Kidney tubule cell (primary cell): ENCODE measurements at places on chromosomes 1 and 21.

- DNase-seq, result no peak
Measured at GRCh38 chr1:181133441-181133951, 45.0 kb downstream of the IER5 start.

- no peak for DNase-seq
Measured at GRCh38 chr21:39209334-39209688, 26.1 kb upstream of the PSMG1 start.

DNA sequence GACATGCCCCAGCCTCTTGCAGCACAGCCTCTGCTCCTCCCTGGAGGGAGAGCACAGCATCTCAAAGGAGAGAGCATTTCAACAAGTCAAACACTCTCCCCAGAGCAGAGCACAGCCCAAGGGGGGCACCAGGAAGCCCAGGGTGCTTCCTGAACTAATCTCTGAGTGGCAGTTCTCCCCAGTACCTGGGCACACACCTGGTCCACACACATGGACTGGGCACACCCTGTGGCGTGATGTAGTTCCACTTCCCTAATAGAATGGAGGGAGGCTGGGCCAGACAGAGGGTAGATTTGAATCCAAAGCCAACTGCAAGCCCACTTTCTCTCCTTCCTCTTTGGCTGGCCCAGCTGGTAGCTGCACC is 55.5 kb downstream of the CD46 start:
- DNase-seq, result no peak

- DNase-seq, result no peak
Measured at GRCh38 chr21:44344541-44345183, 5.5 kb upstream of the CFAP410 start.

DNA sequence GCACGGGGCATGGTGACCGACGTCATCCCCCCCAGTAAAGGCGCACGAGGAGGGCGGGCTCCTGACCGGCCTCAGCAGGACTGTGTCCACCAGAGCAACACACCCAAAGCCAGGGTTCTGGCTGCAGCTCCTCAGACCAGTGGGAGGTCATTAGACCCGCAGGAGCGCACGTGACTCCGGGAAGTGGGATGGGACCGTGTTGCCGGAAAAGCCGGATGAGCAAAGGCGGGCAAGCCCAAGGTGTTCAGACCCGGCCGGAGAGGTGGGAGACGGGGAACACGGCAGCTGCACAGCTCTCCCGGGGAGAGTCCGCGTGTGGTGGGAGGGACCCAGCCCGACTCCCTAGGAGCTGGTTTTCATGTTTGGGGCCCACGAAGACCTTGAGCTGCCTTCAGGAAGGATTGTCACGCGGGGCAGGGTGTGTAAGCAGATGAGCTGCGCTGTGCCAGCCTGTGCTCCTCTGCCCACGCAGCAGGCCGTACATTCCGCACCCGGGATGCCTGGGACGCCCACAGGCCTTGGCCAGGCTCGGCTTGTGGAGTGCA is 20.6 kb upstream of the TRAPPC10 start:
- no peak for DNase-seq

DNA sequence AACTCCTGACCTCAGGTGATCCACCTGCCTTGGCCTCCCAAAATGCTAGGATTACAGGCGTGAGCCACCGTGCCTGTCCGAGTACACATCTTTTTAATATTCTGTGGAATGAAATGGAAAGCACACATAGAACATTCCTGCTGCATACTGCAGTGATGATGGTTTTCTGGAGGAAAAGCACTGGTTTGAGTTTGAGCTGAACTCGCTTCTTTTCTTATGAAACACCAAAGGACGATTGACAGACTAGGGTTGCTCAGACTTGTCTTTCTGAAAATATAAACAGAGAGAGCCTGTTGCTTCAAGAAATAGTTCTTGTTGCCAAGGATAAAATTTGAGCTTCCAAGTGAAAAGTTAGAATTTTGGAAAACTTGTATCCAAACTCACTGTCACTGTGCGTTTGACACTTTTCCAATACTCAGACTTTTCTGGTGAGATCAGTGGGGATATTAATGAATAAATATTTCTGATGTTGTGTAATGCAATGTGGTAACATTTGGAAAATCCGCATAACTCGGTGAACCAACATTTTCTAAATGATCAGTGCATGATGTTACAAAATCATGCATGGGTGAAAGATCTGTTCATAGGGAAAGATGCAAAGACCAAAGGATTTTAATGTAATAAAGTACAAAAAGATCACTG is 15.0 kb upstream of the ERMAP start:
- no peak for DNase-seq

DNA sequence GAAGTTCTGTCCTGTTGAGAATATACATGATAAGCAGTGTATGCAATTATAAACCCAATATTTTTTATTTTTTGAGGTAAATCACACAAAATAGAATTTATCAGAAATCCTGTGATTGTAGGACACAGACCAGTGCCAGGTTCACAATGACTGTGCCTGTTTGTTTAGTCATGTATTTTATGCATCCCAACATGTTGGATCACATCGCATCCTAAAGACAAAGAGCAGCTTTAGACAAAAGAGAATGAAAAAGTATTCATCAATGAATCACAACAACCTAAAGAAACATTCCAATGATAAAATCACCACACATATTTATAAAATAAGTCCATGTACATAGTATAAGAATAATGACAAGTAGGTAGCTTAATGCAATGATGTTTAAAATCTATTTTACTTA is 53.2 kb upstream of the LRRC8D start:
- no peak for DNase-seq

DNA sequence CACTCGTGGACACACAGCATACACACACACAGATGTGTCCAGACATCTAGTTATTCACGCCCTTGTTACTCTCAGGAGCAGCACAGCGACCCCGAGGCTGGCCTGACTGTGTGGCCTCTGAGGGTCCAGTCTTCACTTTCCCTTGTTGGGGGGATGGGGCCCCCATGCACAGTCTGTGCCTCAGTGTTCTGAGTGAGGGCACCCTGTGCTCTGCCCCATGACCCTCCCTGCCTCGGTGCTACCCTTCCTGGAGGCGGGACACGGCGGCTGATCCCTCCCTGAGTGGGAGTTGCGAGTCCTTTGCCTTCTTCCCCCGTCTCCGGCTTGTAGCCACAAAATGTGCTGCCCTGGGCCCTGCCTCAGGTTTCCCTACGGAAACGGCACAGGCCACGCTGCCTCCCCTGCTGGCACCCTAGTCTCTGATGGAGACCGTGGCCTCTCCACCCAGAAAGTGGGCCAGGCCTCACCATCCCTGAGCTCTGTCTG is 8.6 kb downstream of the CSTB start:
- DNase-seq, result no peak

- DNase-seq, result peak; percentile 49
Measured at GRCh38 chr1:225996946-225997545, 2.1 kb downstream of the SDE2 start.

GRCh38 chr21:36759348-36760083 is 60.6 kb downstream of the SIM2 start:
- DNase-seq, result no peak

DNA sequence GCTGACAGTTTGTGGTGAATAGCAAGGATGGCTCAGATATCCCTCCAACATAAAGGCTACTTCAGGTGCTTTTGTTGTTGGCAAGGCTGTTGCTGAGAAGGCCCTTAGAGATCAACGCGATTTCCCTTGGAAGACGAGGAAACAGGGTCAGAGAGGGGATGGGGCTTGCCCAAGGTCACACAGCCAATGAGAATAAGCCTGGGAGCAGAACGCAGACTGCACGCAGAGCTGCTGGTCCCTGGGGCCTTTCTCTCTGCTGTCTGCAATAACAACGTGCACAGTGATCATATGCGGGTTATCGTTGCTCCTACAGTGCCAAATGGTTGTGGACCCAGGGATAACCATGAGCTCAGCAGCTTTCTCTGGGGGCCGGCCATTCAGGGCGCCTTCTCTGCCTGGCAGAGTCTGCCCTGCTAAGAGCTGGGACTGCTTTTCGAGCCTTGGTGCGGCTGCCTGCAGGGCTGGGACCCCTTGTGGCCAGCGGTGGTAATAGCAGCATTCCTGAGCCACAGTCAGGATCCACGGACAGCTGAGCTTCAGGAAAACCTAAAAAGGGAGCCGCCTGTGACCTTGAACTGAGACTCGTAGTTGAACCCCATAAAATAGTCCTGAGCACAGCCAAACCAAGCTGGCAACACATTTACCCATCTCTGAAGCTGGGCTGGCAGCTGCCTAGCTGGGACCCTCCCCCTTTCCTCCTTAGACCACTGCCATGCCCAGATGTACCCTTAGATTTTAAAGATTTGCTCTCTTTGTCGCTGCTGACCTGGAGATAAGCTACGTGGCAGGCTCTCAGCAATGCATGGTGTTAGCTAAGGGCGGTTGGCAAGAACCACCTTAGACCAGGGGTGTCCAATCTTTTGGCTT is 39.8 kb downstream of the HTR6 start:
- DNase-seq, result peak; percentile 67

DNA sequence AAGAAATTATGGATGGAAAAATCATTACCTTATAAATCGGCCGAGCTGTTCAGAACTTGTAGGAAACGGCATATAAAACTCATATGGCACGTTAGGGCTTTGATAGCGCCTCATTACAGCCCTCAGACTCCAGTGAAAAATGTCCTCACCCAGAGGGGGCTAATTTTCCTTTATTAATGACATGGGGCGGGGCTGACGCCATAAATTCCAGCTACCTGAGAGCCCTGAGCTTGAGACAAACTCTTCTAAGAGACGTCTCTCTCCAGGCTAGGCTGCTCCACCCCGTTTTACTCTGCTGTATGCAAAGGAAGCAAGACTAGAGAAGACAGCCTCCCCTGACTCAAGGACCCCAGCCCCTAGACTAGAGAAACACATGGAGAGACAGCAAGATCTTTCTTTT is 149.4 kb downstream of the TRABD2B start:
- DNase-seq, result no peak

DNA sequence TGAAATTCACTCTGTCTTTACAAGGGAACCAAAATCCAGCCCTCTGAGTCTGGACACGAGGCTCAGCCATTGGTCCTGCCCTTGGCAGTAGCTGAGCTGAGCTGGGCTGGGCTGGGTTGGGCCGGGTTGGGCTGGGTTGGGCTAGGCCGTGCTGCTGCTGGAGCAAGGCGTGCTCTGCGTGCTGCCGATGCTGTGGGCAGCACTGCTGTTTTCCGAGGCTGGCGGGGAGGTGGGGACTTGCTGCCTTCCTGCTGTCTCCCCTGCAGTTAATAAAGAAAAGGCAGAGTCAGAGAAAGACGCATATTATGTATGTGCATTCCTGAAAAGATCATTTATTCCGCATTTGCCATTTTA is 182.9 kb downstream of the CDC7 start:
- no peak for DNase-seq

GRCh38 chr21:23475281-23476219 is 2131.7 kb downstream of the MRPL39 start:
- DNase-seq, result no peak

- DNase-seq, result no peak
Measured at GRCh38 chr1:26888231-26888630, 1.9 kb downstream of the GPN2 start.

GRCh38 chr1:179995576-179995975 is 41.0 kb downstream of the CEP350 start:
- DNase-seq, result no peak

- DNase-seq, result peak; percentile 60
Measured at GRCh38 chr1:247528812-247529474, 7.3 kb downstream of the OR2C3 start.

DNA sequence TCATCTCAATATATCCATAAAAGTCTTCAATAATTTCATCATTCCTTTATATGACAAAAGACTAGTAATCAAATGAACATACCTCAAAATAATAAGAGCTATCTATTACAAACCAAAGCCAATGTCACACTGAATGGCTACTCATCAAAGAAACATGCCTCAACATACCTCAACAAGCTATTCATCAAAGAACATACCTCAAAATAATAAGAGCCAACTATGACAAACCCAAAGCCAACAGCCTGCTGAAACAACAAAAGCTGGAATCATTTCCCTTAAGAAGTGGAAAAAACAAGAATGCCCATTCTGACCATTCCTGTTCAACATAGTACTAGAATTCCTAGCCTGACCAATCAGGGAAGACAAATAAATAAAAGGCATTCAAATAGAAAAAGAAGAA is 1373.7 kb downstream of the BRINP3 start:
- DNase-seq, result peak; percentile 2

DNA sequence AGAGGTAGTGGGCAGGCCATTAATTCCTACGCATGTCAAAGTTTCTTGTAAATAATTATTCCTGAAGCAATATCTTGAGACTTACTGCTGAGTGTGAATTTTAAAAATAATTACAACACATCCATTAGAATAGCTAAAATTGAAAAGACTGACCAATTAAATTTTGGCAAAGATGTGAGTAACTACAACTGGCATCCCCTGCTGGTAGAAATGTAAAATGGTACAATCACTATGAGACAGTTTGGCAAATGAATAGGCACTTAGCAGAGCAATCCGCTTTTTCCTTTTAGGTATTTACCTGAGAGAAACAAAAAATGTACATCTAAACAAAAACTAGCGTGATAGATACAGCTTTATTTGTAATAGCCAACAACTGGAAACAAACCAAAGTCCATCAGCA is 798.9 kb downstream of the BRINP3 start:
- DNase-seq, result no peak

DNA sequence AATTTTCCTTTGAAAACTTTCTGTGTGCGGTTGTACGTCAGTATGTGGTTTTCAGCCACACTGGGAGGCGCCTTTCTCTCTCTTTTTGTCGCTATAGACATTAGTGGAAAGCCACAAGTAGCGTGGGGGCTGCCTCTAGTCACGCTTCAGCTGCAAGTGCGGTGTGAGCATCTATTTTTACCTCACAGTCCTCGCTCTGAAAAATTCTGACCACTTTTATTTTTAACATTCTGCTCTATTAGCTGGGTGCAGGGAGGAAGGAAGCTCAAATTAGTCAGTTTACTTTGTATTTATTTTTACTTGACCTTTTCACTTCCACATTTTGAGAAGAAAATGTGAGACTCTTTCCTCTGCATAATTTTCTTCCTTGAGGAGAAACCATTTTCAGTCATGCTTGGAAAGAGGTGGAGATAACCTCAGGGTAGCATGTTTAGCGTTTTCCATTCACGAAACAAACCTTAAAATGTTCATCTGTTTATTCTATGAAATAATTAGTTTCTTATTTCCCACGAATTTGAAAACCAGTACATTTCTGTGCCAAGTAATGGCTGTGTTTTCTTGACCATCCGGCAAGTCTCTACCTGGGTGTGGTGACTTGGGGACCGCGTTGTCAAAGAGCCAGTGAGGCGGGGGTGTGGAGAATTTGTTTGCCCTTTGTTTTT is 35.6 kb downstream of the ADARB1 start:
- peak; percentile 13 for DNase-seq

DNA sequence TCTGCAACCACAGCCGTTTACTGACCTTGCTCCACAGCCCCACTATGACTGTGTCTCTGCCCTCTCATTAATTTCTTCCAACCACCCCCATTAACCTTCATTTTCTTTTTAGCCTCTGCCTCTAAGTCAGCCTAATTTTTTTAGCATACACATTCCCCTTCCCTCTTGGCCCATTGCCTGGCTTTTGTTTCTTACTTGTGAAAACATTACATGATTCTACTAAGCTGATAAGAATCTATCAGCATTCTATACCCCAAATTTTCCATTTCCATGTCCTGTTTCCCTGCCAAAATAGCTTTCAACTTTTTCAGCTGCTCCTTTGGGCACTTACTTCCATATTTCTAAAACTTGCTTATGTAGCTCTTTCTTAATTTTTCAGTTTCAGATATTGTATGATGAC is 79.8 kb downstream of the PCP4 start:
- DNase-seq, result no peak
